Natural killer cell (primary cell): ENCODE measurements at places on chromosomes 3 and 15. TPM values are rescaled to one million over a fixed set of nuclear protein-coding genes. Genes with fewer than 3 reads are reported as not detected.
A peak's percentile ranks its signal among the peaks of the same experiment; 100 is the strongest.

- no peak overlapping the region for H3K4me3 ChIP-seq
- H3K27me3 ChIP-seq, result no peaks in the 10 kb centered on the region
- DNase-seq, result no peak
- peaks cover 4% of the 10 kb centered on the region for H3K36me3 ChIP-seq
These were observed 49.7 kb downstream of the ADAM10 start for GRCh38 chr15:58699769-58700168.

GRCh38 chr15:83846847-83847246, 192.9 kb downstream of the ADAMTSL3 start:
- H3K4me1 ChIP-seq, result no peaks in the 10 kb centered on the region
- no peaks in the 10 kb centered on the region for H3K27me3 ChIP-seq
- no peak overlapping the region for H3K27ac ChIP-seq
- no peaks in the 10 kb centered on the region for H3K36me3 ChIP-seq
- no peak for DNase-seq

DNA sequence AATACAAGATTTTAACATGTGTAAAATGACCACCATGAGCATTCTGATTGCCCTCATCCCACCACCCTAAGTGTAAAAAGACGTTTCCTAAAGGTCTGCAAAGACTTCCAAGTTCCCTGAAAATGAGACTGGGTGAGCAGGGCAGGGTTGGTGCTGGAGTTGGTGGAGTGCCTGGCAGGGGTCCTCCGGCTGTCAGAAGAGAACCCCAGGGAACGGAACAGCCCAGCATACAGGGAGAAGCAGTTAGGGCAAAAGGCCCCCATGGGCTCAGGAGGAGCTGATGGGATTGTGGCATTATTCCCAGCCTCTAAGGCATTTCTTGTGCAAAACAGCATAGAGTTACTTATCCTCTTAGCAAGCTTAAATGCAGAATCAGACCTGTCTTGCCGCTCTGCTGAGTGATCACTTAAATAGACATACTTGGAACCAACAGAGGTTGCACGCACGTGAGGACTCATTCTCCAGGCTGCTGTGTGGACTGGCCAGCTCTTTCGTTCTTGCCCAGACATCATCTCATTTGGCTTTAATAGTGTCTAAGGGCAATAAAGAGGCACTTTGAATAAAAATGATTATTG, 36.0 kb downstream of the XYLB start:
- H3K27ac ChIP-seq, result no peak overlapping the region
- DNase-seq, result no peak
- no peak overlapping the region for H3K4me3 ChIP-seq
- no peaks in the 10 kb centered on the region for H3K4me1 ChIP-seq
- H3K27me3 ChIP-seq, result no peaks in the 10 kb centered on the region

DNA sequence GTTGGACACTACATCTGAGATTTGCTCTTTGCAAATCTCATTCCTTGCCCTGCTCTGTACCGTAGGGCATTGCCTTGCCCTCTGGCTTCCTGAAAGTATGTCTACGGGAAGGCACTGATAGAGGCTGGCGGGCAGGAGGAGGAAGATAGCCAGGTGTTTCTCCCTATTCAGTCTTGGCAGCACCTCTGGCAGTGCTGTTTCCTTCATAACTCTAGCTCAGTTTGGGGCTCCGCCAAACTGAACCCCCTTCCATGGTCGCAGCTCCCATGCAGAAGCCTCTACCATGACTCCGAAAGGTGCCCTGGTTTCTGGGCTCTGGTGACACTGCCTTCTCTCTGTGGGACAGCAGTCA, 122.3 kb upstream of the PRR20G start:
- no peak for DNase-seq
- peaks cover 3% of the 10 kb centered on the region for H3K27me3 ChIP-seq
- H3K4me3 ChIP-seq, result no peak overlapping the region
- H3K4me1 ChIP-seq, result no peaks in the 10 kb centered on the region
- H3K36me3 ChIP-seq, result no peaks in the 10 kb centered on the region
- no peak overlapping the region for H3K27ac ChIP-seq

GRCh38 chr3:50260027-50260941, 8.7 kb upstream of the SEMA3B start:
- peaks cover 35% of the 10 kb centered on the region for H3K36me3 ChIP-seq
- no peaks in the 10 kb centered on the region for H3K27me3 ChIP-seq
- peak overlapping the region; percentile 44 for H3K4me3 ChIP-seq

DNA sequence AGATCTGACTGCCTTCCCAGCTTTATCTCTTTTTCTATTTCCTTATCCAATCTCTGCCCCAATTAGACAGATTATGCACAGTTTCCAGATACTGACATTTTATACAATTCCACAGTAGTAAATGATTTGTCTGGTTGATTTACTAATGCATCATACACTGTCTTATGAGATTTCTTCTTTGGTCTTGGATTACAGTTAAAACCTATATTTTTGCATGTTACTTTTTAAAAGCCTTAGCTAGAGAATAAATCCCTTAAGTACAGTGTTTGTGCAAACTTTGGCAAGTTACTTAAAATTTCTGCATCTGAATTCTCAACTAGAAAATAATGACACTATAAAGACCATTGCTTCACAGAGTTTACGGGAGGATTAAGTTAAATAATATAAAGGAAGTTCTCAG, 6.0 kb downstream of the UNC13C start:
- H3K4me1 ChIP-seq, result no peaks in the 10 kb centered on the region
- no peak overlapping the region for H3K4me3 ChIP-seq
- H3K27ac ChIP-seq, result no peak overlapping the region
- no peak for DNase-seq
- no peaks in the 10 kb centered on the region for H3K36me3 ChIP-seq
- H3K27me3 ChIP-seq, result no peaks in the 10 kb centered on the region

- H3K27me3 ChIP-seq, result peaks cover 64% of the 10 kb centered on the region
- H3K4me3 ChIP-seq, result no peak overlapping the region
- no peaks in the 10 kb centered on the region for H3K36me3 ChIP-seq
- no peak for DNase-seq
These were observed 2.4 kb downstream of the SKOR1 start for GRCh38 chr15:67827562-67828277.

- no peak overlapping the region for H3K27ac ChIP-seq
- DNase-seq, result no peak
- no peaks in the 10 kb centered on the region for H3K36me3 ChIP-seq
- H3K4me3 ChIP-seq, result no peak overlapping the region
These were observed 14.0 kb upstream of the LARP6 start for GRCh38 chr15:70867911-70868467.

DNA sequence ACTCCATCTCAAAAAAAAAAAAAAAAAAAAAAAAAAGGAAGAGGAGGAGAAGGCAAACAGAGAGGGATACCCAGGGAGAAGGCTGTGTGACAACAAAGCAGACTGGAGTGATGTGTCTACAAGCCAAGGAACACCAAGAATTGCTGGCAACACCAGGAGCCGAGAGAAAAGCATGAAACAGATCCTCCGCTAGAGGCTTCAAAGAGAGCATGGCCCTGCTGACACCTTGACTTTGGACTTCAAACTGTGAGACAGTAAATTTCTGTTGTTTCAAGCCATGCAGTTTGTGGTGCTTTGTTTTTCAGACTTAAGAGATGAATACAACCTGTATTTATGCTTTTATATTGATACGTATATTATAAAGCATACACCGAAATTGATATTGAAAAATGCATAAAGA, 74.3 kb upstream of the TRA2B start:
- no peak overlapping the region for H3K27ac ChIP-seq
- no peak overlapping the region for H3K4me3 ChIP-seq
- no peaks in the 10 kb centered on the region for H3K36me3 ChIP-seq

DNA sequence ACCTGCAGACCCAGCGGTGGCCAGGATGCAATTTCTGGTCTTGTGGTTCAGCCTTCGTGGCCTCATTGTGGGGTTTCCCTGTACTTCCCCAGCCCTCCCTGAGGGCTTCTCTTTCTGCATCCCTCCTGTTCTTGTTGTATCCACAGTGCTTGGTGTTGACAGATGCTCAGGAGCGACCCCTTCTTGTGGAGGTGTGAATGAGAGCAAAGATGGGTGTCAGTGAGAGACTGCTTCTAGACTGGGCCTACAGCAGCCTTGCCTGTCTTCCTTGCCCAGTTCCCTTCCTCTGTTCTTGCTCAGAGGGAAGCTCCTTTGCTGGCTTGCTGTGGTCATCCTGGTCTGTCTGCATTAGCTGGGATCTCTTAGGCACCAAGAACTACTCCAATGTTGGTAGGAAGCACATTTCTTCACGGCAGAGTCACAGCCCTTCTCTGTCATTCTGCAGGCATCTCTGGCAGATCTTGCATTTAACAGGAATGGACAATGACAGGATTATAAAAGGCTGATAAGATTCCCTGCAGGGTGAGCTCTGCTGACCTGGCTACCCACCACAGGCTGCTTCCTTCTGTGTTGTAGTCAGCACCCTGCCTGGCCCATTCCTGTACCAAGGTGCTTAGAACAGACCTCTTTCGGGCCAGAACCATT, 317.8 kb upstream of the C2CD4B start:
- H3K4me3 ChIP-seq, result no peak overlapping the region
- DNase-seq, result no peak
- H3K27ac ChIP-seq, result no peak overlapping the region
- H3K4me1 ChIP-seq, result no peaks in the 10 kb centered on the region
- no peaks in the 10 kb centered on the region for H3K36me3 ChIP-seq

- H3K36me3 ChIP-seq, result no peaks in the 10 kb centered on the region
- no peak overlapping the region for H3K27ac ChIP-seq
- H3K4me3 ChIP-seq, result no peak overlapping the region
- no peaks in the 10 kb centered on the region for H3K27me3 ChIP-seq
- no peaks in the 10 kb centered on the region for H3K4me1 ChIP-seq
These were observed 259.6 kb downstream of the STXBP5L start for GRCh38 chr3:121167374-121168139.

- H3K27ac ChIP-seq, result no peak overlapping the region
- H3K4me1 ChIP-seq, result peaks cover 19% of the 10 kb centered on the region
- no peaks in the 10 kb centered on the region for H3K36me3 ChIP-seq
- no peak overlapping the region for H3K4me3 ChIP-seq
- no peak for DNase-seq
- H3K27me3 ChIP-seq, result no peaks in the 10 kb centered on the region
These were observed 318.7 kb upstream of the STT3B start for GRCh38 chr3:31213869-31214486.

GRCh38 chr3:152269831-152270734, 1.4 kb downstream of the MBNL1 start:
- no peaks in the 10 kb centered on the region for H3K27me3 ChIP-seq
- no peaks in the 10 kb centered on the region for H3K36me3 ChIP-seq
- peak overlapping the region; percentile 93 for H3K27ac ChIP-seq
- H3K4me3 ChIP-seq, result peak overlapping the region; percentile 93
- no peak for DNase-seq

DNA sequence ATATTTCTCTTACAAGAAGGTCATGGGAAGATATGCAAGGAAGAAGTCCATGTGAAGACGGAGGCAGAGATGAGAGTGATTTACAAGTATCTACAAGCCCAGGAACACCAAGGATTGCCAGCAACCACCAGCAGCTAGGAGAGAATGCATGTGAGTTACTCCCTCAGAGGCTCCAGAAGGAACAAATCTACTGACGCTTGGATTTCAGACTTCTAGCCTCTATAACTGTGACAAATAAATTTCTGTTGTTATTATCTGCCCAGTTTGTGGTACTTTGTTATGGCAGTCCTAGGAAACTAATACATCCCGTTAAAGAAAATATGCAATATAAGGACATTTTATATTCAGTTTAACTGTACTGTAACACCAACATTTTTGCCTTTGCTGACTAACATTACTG, 283.9 kb downstream of the BCHE start:
- no peaks in the 10 kb centered on the region for H3K36me3 ChIP-seq
- DNase-seq, result no peak
- no peaks in the 10 kb centered on the region for H3K27me3 ChIP-seq
- no peaks in the 10 kb centered on the region for H3K4me1 ChIP-seq

- H3K27me3 ChIP-seq, result no peaks in the 10 kb centered on the region
- no peaks in the 10 kb centered on the region for H3K4me1 ChIP-seq
- no peak overlapping the region for H3K27ac ChIP-seq
- no peaks in the 10 kb centered on the region for H3K36me3 ChIP-seq
- H3K4me3 ChIP-seq, result no peak overlapping the region
These were observed 233.2 kb upstream of the CHRM5 start for GRCh38 chr15:33735143-33735542.

DNA sequence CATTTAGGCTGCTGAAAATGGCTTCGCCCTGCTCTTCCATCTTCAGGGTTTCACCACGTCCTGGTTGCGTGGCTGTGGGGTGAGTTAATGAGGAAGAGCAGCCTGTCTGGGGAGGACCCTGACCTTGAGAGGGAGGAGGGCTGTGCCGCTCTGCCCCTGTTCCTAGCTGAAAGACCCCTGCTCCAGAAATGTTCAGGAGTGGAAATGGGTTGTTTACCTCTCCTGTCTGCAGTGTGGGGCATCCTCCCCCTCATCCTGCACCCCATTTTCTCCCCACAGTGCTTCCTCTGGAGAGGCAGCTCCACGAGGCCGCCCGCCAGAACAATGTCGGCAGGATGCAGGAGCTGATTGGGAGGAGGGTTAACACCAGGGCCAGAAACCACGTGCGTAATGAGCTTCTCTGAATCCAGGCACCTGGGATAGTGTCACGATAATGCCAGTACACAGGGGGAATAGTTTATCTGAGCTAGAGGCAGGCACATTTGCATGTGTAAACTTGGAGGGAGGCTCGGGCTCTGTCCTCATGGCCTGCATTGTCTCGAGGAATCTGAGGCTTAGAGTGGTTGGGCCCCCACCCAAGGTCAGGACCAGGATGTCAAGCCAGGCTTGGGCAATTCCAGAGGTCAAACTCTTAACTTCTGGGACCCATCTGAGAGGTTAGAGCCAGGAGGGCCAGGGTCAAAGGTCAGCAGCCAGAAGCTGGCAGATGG, 4.0 kb downstream of the ANKDD1A start:
- H3K27ac ChIP-seq, result no peak overlapping the region
- H3K27me3 ChIP-seq, result no peaks in the 10 kb centered on the region
- no peak for DNase-seq

- H3K36me3 ChIP-seq, result no peaks in the 10 kb centered on the region
- no peaks in the 10 kb centered on the region for H3K4me1 ChIP-seq
- no peak overlapping the region for H3K4me3 ChIP-seq
- DNase-seq, result no peak
- H3K27me3 ChIP-seq, result no peaks in the 10 kb centered on the region
- no peak overlapping the region for H3K27ac ChIP-seq
These were observed 424.0 kb upstream of the C2CD4B start for GRCh38 chr15:62588938-62589670.

PLA1A gene
- total RNA-seq, result 0.34 TPM

IL12A gene
- total RNA-seq, result 1.2 TPM

SERINC4 gene
- total RNA-seq, result 0.18 TPM

ADAM10 gene
- 297 TPM for total RNA-seq

FEZF2 gene
- not detected for total RNA-seq

SLCO2A1 gene
- not detected for total RNA-seq

GPR149 gene
- not detected for total RNA-seq

IQCF6 gene
- not detected for total RNA-seq

GOLGA6D gene
- total RNA-seq, result not detected

EPB42 gene
- total RNA-seq, result not detected

TGM4 gene
- not detected for total RNA-seq
